T-cell (primary cell): ENCODE measurements at places on chromosomes 12 and 14.

GRCh38 chr12:29783773-29784666 lies at the start of gene TMTC1:
TMTC1 (minus strand) TSS chr12:29783942; CDS start chr12:29783751, 191 bp downstream.
- no peak for DNase-seq

DNA sequence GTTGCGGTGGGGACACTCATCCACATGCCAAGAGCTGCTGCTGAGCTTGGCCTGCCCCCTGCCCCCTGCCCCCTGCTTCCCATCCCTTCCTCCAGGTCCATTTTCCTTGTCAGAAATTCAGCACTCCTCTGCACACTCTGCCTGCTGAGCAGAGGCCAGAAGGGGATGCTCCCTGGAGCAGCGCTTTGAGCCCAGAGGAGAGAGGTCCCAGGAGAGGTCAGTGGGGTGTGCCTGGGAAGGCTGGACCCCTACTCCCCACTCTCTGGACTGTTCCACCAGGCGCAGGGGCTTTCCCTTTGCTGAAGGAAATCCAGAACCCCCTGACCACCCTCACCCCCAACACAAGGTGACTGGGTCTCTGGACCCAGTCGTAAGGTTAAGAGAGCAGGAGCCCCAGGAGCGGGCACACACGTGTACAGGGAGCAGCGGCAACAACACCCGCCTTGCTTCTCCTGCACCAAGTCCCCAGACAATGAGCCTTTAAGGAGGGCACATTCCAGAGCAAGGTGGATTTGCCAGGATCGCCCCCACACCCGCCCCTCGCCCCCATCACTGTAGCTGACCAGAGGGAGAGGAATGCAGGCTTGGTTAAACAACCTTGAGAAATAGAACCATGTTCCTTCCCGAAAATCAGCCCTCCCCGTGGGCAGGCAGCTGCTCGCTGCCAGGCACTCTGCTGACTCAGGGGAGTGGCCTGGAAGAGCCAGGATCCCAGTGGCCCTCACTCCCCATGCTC lies 30.7 kb downstream of the ISCA2 start:
- DNase-seq: no peak

- no peak for DNase-seq
Observed at GRCh38 chr12:104285740-104286515, 17.6 kb upstream of the EID3 start.

DNA sequence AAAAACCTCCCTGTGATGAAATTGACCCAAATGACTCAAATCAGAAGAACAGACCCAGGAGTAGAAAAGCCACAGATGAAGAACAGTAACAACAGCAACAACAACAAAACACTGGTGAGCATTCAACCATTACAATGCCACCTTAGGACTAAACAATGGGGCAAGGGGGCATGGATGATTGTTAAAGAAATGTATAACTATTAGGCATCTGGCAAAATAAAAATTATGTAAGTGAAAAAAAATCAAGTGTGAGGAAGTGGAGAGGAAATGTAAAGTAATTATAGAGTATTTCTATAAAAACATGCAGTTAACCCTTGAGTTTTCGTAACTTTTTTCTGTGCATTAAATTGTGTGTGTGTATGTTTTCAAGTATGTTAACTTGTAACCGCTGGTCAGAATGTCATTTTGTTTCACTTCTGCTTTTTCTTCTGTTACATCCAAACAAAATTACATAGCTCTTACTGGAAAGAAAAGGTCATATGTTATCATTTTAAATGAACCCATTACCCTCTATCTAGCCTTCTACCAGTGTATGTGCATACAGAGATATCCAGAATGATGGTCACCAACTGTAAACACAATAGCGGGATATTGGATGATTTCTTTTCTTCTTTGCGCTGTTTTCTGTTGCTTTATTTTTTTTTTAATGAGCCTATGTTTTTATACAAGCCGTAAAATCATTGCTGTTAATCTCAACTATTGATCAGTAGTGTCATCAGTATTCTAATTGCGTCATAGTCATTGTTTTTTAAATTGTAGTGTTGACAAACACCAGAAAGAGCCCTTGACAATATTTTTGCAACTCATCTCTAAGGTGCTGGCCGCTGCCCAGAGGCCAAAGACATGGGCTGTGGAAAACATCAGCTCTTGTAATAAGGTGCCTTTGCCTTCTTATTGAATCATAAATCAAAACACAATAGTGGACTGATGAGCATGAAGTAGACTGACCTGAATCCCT lies 170.6 kb downstream of the CRADD start:
- DNase-seq: no peak

DNA sequence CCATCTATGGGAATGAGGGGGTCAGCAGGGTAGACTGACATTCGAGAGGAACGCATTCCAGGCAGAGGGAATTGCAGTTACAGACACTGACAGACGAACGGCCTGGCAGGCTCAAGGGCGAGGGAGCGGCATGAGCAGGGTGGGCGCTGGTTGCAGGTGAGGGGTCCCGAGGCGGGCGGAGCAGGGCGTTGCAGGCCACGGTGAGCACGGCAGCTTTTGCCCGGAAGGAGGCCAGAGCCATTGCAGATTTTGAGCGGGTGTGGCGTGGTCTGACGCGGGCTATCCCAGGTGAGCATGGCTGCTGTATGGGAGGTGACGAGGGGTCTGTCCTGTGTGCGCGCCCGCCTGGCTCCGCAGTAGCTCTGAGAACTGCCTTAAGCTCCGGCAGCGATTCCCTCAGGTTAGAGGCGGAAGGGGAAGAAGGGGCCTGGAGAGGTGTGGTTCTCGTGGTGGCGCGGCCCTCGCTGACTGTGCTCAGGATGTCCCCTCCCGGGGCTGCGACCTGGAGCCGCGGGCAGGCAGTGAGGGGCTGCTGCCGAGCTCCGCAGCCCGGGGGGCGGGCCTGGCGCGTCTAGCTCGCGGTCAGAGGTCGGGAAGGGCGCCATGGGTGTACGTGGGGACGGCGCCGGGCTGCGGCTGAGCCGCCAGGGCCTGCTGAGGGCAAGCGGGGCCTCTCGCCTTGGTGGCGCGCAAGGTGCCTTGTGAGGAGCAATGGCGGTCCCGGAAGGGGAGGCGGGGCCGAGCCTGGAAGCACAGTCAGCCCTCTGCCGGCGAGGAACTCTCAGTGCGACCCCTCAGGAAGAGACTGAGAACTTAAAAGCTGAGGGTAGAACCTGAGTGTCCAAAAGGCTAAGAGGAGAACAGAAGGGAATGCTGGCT lies 177.1 kb downstream of the CACNA1C start:
- no peak for DNase-seq

GRCh38 chr14:90644882-90645281 lies 171.3 kb downstream of the TTC7B start:
- DNase-seq: no peak
